Skin of body (tissue), 3 donors: ENCODE measurements at places on chromosomes 1 and 21. TPM values are rescaled to one million over a fixed set of nuclear protein-coding genes. Genes with fewer than 3 reads are reported as not detected.
A peak's percentile ranks its signal among the peaks of the same experiment; 100 is the strongest.

The S100A7A gene
- 0.30 TPM for total RNA-seq

The NDUFS2 gene
- total RNA-seq = 103 TPM

The TNFRSF1B gene
- total RNA-seq = 12.5 TPM

The SPRR2G gene
- 13.6 TPM for total RNA-seq

The BARHL2 gene
- total RNA-seq = not detected

The CHAF1B gene
- total RNA-seq = 1.6 TPM

The DLGAP3 gene
- total RNA-seq = under 0.01 TPM

The ZFP69B gene
- 3.5 TPM for total RNA-seq

The TRIM17 gene
- 0.69 TPM for total RNA-seq

The BPNT1 gene
- 11.3 TPM for total RNA-seq

The GPR52 gene
- 3.6 TPM for total RNA-seq

The SH2D1B gene
- not detected for total RNA-seq

The PLEKHN1 gene
- 1.9 TPM for total RNA-seq

The RC3H1 gene
- 24.5 TPM for total RNA-seq

The NEGR1 gene
- total RNA-seq = 9.1 TPM

The CAMSAP2 gene
- 36.9 TPM for total RNA-seq

The CHIA gene
- 0.20 TPM for total RNA-seq

The PIK3CD gene
- 3.8 TPM for total RNA-seq

DNA sequence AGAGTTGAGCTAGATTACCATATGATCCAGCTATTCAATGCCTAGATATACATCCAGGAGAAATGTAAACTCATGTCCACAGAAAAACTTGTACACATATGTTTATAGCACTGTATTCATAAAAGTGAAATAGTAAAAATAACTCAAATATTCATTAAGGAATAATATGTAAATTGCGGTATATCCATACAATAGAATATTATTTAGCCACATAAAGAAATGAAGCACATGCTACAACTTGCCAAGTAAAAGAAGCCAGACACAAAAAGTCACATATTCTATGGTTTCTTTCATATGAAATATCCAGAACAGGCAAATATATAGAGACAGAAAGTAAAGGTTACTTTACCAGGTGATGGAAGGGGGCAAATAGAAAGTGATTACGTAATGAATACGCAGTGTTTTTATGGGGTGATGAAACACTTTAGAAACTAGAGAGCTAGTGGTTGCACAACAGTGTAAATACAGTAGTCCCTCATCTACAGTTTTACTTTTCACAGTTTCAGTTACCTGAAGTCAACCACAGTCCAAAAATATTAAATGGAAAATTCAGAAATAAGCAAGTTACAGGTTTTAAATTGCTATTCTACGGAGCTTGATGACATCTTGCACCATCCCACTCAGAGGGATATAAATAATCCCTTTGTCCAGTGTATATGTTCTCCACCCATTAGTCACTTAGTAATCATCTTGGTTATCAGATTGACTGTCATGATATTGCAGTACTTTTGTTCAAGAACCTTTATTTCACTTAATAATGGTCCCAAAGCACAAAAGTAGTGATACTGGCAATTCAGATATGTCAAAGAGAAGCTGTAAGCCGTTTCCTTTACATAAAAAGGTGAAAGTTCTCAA, 62.3 kb downstream of the ZNF644 start:
- no peak for DNase-seq

DNA sequence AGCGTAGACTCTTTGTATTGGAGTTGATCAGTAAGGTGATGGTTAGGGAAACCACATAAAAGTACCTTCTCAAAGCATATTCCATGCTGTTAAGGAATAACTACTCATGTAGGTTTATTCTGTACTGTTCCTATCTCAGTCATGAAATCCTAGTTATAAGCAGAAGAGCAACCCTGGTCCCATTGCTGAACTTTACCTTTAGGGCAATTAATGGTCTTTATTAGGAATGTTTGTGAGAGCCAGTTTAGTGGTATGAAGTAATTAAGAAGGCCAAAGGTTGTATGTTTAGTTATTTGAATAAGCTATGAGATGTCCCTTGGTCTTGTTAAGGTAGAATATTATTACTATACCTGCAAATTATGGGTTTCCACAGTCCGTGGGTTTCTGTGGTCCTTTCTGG, 44.0 kb downstream of the ACP6 start:
- DNase-seq = no peak

DNA sequence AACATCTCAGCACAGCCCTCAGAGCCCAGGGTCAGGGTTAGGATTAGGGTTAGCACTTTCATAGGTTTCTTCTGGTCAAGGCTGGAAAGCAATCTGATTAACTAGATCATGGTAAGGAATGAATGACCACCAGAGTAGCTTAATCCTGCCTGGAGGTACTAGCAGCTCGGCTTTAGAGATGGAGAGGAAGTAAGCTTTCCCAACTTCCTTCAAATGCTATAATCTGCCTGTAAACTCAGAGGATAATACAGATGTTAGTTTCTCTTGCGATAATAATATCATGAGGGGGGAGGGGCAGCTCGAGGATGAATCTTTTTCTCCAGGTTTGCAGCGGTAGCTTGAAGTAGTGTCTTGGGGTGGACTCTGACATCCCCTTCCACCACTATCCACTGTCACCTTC, 194.9 kb downstream of the HIVEP3 start:
- no peak for DNase-seq

GRCh38 chr21:29174607-29175013, 44.2 kb downstream of the MAP3K7CL start:
- DNase-seq = no peak

GRCh38 chr1:21814241-21814918, 2.3 kb downstream of the LDLRAD2 start:
- DNase-seq = no peak

GRCh38 chr1:210685295-210685650, 356.6 kb downstream of the HHAT start:
- no peak for DNase-seq

- no peak for DNase-seq
These were observed 53.6 kb upstream of the HP1BP3 start for GRCh38 chr1:20840731-20841130.

DNA sequence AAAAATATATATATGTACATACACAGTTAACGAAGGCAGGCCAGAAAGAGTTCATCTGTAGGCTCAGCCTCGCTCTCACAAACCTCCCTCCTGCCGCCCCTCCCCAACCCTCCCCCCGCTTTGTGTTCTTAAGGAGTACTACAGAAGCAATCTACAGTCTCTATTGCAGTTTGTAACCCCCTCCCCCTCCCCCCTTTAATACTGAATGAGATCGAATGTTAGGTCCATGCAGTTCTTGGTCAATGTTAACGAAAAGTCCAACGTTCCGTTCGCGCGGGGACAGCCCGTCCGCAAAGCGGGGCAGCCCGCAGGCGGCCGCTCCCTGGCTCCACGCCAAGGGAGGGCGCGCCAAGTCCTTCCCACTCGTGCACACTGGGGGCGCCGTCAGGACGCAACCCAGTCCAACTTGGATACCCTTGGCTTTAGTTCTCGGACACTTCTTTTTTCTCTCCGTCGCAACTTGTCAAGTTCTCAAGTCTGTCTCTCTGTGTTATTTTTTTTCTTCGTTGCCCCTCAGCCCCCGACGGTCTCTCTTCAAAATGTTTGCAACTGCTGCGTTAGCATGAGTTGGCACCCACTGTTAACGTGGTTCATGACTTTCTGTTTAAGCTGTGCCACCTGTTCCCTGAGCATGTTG, 2.2 kb downstream of the JUN start:
- DNase-seq = peak; percentile 70

- DNase-seq = no peak
These were observed 14.5 kb downstream of the ICMT start for GRCh38 chr1:6221210-6221784.

DNA sequence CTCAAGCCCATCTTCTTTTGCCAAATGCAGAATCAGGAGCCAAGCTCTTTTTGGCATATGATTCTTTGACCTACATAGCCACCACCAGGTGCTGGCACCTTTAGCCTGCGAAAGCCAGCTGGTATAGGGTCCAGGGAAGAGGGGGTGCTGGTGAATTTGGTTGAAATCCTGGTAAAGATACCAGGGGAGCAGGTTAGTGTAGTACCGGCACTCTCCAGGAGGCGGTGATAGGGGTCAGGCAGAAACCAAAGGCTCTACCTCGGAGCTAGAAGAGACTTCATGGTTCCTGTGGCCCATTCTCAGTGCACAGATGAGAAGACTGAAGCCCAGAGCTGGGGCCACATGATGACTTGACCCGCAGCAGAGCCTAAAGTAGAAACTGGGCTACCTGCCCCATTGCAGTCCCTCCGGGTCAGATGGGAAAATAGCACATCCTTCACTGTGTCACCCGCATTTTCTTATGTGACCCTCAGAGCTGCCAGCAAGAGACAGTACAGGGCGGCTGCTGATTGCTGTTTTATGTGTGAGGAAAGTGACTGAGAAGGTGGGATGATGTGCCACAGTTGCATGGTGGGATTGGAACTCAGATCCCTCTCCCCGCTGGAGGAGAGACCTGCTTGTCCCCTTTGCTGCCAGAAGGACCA, 36.0 kb upstream of the IL19 start:
- no peak for DNase-seq

DNA sequence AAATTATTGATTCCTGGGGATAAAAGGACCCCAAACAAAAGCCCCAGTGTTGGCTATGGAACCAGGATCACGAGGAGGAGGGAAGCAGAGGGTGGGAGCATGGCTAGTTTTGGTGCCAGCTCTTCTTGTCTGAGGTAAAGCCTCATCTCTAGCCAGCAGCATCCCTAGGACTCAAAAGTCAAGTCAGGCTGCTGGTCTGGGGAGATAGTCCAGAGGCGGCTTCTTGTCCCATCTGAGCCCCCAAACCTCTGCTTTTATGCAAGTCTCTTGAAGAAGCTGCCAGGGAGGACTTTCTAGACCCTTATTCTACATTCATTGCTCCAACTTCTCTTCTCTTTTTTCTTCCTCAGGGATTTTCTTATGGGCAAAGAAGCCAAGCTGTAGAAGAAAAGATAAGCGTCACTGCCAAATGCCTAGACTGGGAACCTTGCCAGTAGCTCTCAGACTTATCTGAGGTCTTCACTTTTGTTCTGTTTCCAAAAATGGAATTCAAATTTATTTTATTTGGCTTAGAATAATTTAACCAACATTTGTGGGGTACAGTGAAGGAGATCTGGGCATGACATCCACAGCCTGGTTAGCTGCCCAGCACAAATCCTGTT, 6.9 kb upstream of the ANKRD35 start:
- no peak for DNase-seq

DNA sequence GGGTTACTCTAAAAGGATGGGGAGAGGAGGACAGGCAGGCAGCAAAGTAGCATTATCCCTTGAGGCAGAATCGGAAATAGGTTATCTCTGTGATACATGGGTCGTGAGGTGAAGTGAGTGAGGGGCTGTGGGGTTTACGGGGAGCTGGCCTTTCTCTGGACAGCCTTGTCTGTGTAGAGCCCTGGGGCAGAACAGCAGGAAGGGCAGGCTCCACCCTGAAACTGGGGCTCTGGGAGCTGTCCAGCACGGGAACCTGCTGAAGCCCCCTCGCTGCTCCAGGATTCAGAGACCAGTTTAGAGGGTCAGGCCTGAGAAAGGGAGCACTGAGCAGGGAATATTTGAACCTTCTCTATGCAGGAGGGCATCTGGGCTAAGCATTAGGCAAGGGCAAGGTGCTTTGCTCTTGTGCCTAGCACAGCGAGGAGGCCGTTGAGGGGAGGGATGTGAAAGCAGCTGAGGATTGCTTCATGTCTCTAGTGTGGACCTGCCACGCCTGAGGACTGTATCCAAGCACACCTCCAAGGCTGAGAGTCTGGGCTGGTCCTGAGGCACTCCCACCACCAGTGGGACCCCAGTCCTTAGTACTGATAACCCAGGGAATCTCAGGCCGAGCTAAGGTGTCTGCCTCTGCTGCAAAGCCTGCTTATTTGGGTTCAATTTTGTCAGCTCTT, 55.8 kb downstream of the NAV1 start:
- DNase-seq = no peak

DNA sequence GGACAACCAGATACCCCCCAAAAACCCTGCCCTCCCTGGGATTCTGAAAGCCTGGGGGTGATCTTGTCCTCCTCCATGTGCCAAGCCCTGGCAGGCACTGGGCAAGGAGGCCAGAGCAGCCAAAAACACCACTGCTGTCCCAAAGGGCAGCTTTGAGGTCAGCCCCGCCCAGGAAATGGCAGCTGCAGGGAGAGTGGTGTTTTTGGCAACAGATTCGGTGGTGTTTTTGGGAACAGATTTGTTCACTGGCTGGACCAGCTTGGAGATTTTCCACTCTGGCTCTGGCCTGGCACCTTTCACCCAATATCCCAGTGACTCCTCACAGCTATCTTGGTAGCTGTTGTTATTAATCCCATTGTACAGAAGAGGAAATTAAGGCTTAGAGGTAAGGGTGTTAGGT, 34.7 kb downstream of the LRP8 start:
- no peak for DNase-seq

- DNase-seq = no peak
These were observed 183.0 kb downstream of the CYYR1 start for GRCh38 chr21:26389971-26390641.

GRCh38 chr1:85460555-85461088, 4.3 kb downstream of the DDAH1 start:
- DNase-seq = no peak

GRCh38 chr1:112517646-112518045, 8.9 kb downstream of the WNT2B start:
- no peak for DNase-seq

DNA sequence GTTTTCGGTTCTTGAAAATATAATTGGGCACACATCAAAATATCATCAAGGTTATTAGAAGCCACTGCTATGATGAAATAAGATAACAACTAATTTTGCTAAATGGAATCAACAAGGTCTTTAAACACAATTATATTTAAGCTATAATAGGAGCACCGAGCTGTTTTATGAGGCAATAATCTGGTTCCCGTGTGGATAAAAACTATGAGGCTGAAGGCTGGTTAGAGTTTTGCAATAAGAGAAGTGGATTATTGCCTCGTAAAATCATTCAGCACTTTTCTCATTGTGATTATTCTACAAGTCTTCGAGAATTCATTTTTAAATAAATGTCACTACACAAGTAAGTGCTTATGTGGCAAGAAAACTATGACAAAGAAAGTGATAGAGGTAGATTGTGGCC, 975.7 kb upstream of the ADGRL2 start:
- no peak for DNase-seq
